DND-41 (cell line): ENCODE measurements at places on chromosomes 3 and 15.

- DNase-seq, result no peak
Observed at GRCh38 chr3:194081826-194082225, 54.1 kb upstream of the HES1 start.

GRCh38 chr3:124904835-124905492, 17.8 kb upstream of the ITGB5 start:
- no peak for DNase-seq

DNA sequence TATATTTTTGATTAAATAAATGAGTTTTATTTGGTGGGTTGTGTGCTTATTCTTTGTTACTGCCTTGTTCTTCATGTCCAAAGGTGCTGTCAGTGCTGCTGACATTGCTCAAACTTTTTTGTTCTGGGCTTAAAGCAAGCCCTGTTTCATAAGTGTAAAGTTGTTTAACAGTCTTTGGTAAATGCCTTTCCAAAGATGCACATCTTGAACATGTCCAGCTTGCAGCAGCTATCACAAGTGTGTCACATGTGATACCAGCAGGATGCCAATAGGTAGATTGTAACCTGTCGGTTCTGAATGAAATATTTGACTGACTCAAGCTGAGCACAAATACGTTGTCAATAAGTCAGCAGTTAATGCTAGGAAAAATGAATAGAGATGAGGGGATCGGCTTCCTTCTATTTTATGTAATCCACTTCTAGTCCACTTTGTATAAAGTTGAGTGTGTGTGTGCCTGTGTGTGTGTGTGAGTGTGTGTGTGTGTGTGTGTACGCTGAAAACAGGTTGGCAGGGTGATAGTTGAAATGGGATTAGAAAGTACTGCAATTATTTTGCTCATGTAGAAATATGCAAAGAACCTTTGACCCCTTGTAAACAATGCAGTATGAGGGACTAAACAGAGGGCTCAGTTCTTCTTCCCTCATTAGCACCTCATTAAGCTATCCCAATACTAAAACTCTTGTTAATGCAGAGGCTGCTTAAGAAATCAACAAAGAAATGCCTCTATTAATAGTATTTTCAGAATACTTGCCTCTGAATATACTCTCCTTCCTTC, 986.5 kb downstream of the TUSC7 start:
- no peak for DNase-seq

- DNase-seq, result peak; percentile 34
Observed at GRCh38 chr3:12965999-12966846, 107.0 kb downstream of the IQSEC1 start.

- DNase-seq, result no peak
Observed at GRCh38 chr15:59401824-59402569, 29.3 kb upstream of the MYO1E start.

DNA sequence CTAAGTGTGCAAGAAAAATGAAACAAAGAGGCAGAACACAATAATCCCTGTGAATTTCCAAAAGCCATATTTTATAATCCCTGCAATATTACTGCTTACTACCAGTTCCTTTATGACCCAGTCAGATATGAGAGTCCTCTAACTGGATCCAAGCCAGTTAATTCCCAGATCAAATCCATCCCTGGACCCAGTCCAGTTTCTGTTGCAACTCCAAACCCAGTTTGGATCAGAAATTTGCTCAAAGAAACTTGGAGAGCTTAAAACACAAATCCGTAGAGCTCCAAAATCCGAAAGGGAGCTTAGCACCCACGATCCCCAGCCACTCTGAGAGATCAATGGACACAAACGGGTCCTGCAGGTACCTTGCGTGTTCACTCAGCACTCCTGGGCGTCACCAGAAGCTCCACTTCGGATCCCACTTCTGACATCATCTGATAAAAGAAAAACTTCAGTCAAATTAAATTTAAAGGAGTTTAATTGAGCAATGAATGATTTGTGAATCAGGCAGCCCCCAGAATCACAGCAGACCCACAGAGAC, 32.6 kb upstream of the THUMPD3 start:
- DNase-seq, result no peak

DNA sequence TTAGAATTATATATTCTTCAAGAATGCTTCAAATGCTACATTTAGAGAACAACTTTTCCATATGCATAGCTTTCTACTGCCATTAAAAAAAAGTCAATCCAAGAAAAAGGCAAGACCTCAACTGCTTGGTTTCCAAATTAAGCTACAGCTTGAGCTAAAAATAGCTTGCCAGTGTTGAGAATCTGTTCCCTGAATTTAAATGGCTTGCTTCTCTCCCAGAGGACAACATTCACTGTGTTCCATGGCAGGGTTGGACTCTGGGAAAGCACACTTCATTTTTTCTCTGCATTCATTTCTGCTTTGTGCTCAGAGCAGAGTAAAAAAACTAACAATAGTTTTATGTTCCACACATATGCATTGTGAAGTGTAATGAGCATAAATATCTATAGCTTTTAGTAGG, 50.3 kb upstream of the ACTL6A start:
- DNase-seq, result no peak

DNA sequence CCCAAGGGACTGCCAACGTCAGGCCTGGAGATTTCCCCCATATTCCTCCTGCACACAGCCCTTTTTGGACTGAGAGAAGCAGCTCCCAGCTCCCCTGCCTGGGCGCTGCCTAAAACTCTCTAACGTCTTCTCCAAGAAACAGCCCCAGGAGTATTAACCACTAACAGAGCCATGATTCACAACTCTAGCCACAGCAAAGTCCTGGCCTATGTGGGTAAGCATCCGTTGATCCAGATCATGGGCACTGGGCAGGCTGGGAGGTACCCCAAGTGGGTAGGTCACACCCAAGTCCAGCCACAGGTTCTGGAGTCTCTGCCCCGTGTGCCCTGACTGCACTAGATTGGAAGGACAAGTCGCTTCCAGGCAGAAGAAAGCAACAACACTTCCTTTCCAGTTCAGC, 31.9 kb downstream of the NBEAL2 start:
- peak; percentile 4 for DNase-seq

GRCh38 chr3:150312018-150312657, 96.0 kb upstream of the TSC22D2 start:
- DNase-seq, result no peak

DNA sequence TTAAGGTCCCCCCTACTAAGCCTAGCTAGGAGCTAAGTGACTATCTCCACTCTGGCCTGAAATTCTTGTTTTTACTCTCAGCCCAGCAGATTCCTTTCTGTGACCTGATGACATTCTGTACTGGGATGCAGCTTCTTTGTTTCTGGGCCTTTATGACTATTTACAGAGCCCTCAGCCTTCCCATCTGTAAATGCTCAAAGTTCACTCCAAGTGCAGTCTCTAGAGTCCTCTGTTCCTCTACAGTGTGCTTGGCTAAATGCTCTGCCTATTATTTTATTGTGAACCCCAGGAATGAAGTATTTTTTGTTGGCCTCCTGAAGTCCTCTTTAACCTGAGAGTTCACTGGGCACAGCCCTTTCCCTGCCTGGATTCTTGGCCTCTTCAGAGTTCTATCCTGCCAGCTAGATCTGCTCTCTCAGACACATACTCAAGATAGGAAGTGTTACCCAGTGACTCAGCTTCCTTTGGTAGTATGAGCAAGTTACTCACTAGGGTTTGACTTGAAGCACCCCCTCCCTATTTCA, 278.1 kb upstream of the P2RY1 start:
- DNase-seq, result no peak

DNA sequence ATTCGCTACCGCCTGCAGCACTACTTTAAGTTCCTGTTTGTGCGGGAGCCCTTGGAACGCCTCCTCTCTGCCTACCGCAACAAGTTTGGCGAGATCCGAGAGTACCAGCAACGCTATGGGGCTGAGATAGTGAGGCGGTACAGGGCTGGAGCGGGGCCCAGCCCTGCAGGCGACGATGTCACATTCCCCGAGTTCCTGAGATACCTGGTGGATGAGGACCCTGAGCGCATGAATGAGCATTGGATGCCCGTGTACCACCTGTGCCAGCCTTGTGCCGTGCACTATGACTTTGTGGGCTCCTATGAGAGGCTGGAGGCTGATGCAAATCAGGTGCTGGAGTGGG, 995 bp downstream of the CHST14 start:
- DNase-seq, result no peak
